T-helper 2 cell treated with Interferon-gamma antibody and Interleukin-4, amounts not matched to agents 100 ng/mL and 5 ng/mL, for 36 hours (primary cell): ENCODE measurements at places on chromosomes 7 and 10. TPM values are rescaled to one million over a fixed set of nuclear protein-coding genes. Genes with fewer than 3 reads are reported as not detected.

ZP3 gene
- 3.3 and 4.5 TPM in 2 replicates for total RNA-seq

SSC4D gene
- 0.48 and 0.50 TPM in 2 replicates for total RNA-seq

MUC3A gene
- total RNA-seq = not detected in 2 replicates

PPP1R17 gene
- total RNA-seq = not detected in 2 replicates

CBX3 gene
- total RNA-seq = 223 TPM in 2 replicates

ICA1 gene
- 1.2 and 1.3 TPM in 2 replicates for total RNA-seq

CYP2C8 gene
- total RNA-seq = 0.23 and 0.30 TPM in 2 replicates

HKDC1 gene
- total RNA-seq = 1.3 and 2.9 TPM in 2 replicates

CCDC3 gene
- total RNA-seq = 0.07 and 0.09 TPM in 2 replicates

BEND7 gene
- total RNA-seq = not detected in 2 replicates

ITIH5 gene
- not detected in 2 replicates for total RNA-seq

CUEDC2 gene
- total RNA-seq = 61.5 and 61.8 TPM in 2 replicates

SDK1 gene
- total RNA-seq = 0.09 and 0.16 TPM in 2 replicates
